ENCODE measurements at places on chromosomes 12 and 14. TPM values are rescaled to one million over a fixed set of nuclear protein-coding genes. Genes with fewer than 3 reads are reported as not detected.

SLC7A8 gene
- total RNA-seq = 98.6 TPM

LHX5 gene
- not detected for total RNA-seq

KLRG1 gene
- total RNA-seq = 0.22 TPM

CLEC12A gene
- total RNA-seq = not detected

HOXC12 gene
- not detected for total RNA-seq

SIX1 gene
- total RNA-seq = 95.4 TPM

RD3L gene
- total RNA-seq = not detected

FAM222A gene
- total RNA-seq = 0.39 TPM

P3H3 gene
- 65.5 TPM for total RNA-seq

CARMIL3 gene
- 0.22 TPM for total RNA-seq

TCL1B gene
- total RNA-seq = not detected

FBLN5 gene
- total RNA-seq = 32.3 TPM

GPD1 gene
- total RNA-seq = 0.13 TPM

HSPB8 gene
- 20.5 TPM for total RNA-seq

HOXC9 gene
- 9.8 TPM for total RNA-seq

MMP19 gene
- 5.3 TPM for total RNA-seq

L3HYPDH gene
- total RNA-seq = 54.2 TPM

SOAT2 gene
- total RNA-seq = 0.11 TPM

VWF gene
- total RNA-seq = 0.86 TPM

KIF26A gene
- 0.78 TPM for total RNA-seq

WIF1 gene
- total RNA-seq = not detected

RFX4 gene
- total RNA-seq = not detected

CMA1 gene
- total RNA-seq = not detected

SMIM41 gene
- 0.39 TPM for total RNA-seq

CLEC2A gene
- total RNA-seq = not detected

P2RX2 gene
- total RNA-seq = not detected

HPD gene
- total RNA-seq = 3.2 TPM

GLIPR1L1 gene
- not detected for total RNA-seq

NFE2 gene
- 0.65 TPM for total RNA-seq

GPR137C gene
- 0.97 TPM for total RNA-seq

PELI2 gene
- total RNA-seq = 7.1 TPM

SERPINA9 gene
- 0.43 TPM for total RNA-seq

ACSM4 gene
- not detected for total RNA-seq

Data from articular chondrocyte of knee joint (primary cell).